T1000 (cell line): ENCODE measurements at places on chromosomes 3 and 15.

- DNase-seq, result no peak
Measured at GRCh38 chr15:95429345-95429744, 901.2 kb upstream of the NR2F2 start.

DNA sequence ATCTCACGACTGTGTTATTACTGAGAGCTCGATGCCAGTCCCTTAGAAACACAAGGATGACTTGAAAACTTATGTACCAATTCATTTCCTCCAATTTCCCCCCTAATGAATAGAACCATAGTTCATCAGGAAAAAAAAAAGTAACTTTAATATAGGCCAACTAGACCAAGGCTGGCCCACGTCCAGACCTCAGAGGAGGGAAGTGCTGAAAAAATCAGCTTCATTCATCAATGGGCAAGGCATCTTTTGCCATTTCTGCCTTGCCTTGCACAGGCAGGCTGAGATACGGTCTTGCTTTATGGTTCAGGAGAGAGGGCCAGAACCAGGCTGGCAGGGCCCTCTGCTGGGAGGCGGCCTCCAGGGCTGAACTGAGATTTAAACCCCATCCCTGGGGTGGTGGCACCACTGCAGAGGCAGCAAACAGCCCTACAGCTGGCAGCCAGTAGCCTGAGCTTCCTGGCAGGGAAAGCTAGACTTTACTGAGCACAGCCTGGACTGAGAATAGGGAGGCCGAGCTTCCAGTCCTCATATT is 104.1 kb upstream of the TNFAIP8L3 start:
- no peak for DNase-seq

GRCh38 chr3:86772699-86773098 is 218.2 kb downstream of the VGLL3 start:
- DNase-seq, result no peak

DNA sequence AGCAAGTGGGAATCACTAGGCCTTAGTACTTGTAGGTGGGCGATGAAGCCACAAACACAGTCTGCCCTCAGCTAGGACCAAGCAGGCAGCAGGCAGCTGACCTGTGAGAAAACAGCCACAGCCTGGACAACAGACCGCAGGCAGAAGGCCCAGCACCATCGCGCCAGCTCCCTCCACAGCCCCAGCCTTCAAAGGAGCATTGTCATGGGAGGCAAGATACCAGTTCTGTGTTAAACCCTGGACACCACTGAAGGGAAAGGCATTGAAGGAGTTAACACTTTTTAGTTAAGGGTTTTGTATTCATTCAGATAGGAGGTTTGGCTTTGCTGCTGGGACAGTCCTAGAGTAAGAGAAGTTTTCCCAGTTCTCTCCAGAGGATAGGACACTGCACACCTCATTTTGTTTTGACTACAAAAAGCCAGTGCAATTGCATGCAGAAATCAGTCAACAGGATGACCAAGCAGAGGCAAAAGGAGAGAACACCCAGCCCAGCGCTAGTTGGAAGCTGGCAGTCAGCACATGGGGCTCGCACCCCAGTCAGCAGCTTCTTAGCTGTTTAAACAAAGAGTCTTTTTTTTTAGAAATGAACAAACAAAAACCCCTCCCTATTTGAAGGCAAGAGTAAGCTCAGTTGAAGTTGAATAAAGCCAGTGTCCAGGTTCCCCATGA is 286.1 kb upstream of the TPM1 start:
- DNase-seq, result no peak

GRCh38 chr3:64109438-64109837 is 86.1 kb upstream of the PSMD6 start:
- no peak for DNase-seq
